ENCODE measurements at places on chromosomes 13 and 19. TPM values are rescaled to one million over a fixed set of nuclear protein-coding genes. Genes with fewer than 3 reads are reported as not detected.

DNA sequence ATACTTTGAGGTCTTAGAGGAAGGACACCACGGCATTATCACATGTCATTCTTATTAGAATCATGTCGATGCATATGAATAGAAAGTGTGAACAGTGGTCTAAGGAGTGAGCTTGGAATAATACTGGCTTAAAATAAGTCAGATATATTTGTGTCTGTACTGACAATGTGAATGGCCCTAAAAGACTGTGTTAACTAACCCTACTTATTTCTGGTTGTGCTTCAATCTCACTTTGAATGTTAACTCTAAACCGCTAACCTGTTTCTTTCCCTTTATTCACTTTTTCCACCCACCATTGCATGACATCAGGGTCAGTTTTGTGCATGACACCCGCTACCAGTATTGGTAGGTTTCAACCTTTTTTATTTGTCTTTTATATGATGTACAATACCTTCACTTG, 69.1 kb upstream of the RAP2A start:
- H3K4me3 ChIP-seq = no peak overlapping the region
- peaks cover 6% of the 10 kb centered on the region for H3K4me1 ChIP-seq
- peaks cover 3% of the 10 kb centered on the region for H3K36me3 ChIP-seq

- no peaks in the 10 kb centered on the region for H3K27me3 ChIP-seq
- no peak for DNase-seq
- H3K4me3 ChIP-seq = no peak overlapping the region
- H3K4me1 ChIP-seq = no peaks in the 10 kb centered on the region
Observed at GRCh38 chr19:719636-720344, 11.1 kb downstream of the PALM start.

DNA sequence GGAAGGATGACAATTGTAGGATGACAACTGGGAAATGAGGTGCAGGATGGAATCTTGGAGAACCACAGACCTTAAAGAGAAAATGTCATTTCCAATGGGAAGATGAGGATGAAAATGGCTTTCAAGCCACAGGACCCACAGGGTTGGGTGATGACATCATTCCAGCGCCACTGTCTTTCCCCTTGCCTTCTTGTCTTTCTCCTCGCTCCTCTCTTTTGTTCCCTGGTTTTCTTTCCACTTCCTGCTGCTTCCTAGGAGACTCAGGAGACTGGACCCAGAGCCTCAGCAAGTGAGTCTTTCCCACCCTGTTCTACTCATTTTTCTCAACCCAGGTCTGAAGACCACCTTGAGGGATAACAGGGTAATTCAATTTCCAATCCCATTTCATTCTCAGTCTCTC, 548.8 kb downstream of the FGF9 start:
- no peaks in the 10 kb centered on the region for H3K36me3 ChIP-seq
- H3K4me1 ChIP-seq = peaks cover 31% of the 10 kb centered on the region
- no peak overlapping the region for H3K27ac ChIP-seq
- no peak for DNase-seq
- no peak overlapping the region for H3K4me3 ChIP-seq

GRCh38 chr13:74816737-74817136, 665.2 kb downstream of the TBC1D4 start:
- H3K4me1 ChIP-seq = no peaks in the 10 kb centered on the region
- H3K36me3 ChIP-seq = no peaks in the 10 kb centered on the region
- H3K4me3 ChIP-seq = no peak overlapping the region
- H3K27me3 ChIP-seq = no peaks in the 10 kb centered on the region
- no peak for DNase-seq

DNA sequence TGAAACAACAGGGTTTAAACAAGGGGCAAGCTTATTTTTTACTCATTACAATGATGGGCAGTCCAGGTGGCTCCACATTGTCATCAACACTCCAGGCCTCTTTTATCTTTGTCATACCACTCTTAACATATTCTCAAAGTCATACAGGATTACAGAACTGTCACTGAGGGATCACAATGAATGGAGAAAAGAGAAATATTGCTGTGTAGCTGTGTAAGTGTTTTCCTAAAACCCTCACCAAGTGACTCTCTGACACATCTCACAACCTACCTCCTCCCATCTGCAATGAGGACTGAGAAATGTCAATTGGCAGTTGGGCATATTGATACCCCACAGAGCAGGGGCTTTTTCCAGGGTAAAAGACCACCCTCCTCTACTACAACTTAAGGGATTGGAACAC, 562.1 kb downstream of the TBC1D4 start:
- H3K4me3 ChIP-seq = no peak overlapping the region
- no peaks in the 10 kb centered on the region for H3K36me3 ChIP-seq
- no peaks in the 10 kb centered on the region for H3K4me1 ChIP-seq
- DNase-seq = no peak
- no peaks in the 10 kb centered on the region for H3K27me3 ChIP-seq

- no peak for DNase-seq
Observed at GRCh38 chr19:44747739-44748425, 626 bp upstream of the BCL3 start.

Gene ZNF607
- 4.1 TPM for total RNA-seq

Gene CLIP3
- total RNA-seq = 21.3 TPM

Gene SIGLEC9
- total RNA-seq = 13.1 TPM

Gene PRTN3
- total RNA-seq = not detected

Measured in thoracic aorta (tissue), 2 donors.